ENCODE measurements at places on chromosomes 12 and 14.
A peak's percentile ranks its signal among the peaks of the same experiment; 100 is the strongest.

DNA sequence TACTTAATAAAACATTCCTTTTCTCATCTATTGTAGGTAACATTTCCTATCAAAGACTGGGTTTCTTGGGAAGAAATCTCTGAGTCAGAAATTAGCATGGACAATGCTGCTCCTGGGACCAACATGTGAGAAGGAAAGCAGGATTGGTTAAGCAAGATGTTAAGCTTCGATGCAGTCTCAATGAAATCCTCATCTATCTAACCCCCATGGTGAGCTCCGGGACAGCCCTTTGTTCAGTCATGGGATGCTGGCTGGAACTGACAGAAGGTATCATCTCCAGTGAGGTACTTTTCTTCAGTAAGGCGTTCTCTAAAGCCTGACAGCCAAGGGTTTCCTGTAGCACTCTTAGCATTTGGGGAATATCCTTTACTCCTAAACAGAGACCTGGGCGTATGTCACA, 82.8 kb upstream of the SINHCAF start:
- DNase-seq = no peak

- DNase-seq = no peak
These were observed 23.2 kb downstream of the LRRK2 start for GRCh38 chr12:40248034-40248433.

GRCh38 chr14:31505411-31505810, 17.6 kb upstream of the GPR33 start:
- DNase-seq = no peak

- no peak for DNase-seq
These were observed 1.4 kb downstream of the LBHD2 start for GRCh38 chr14:103085106-103086091.

DNA sequence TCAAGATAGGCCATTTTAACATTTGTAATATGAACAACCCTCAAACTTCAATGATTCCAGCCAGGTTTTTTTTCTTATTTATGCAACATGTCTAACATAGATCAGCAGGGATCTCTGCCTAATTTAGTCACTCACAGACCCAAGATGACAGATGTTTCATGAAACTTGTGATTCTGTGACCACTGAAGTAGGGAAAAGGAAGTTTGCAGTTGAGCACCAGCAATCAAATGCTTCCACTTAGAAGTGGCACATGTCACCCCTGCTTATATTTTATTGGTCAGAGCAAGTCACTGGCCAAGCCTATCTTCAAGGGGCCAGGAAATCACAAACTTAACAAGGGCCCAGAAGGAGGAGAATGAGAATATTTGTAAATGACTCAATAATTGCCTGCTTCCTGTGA, 150.6 kb downstream of the BCAT1 start:
- DNase-seq = no peak

- DNase-seq = no peak
These were observed 22.5 kb downstream of the SYNE2 start for GRCh38 chr14:63875311-63875710.

DNA sequence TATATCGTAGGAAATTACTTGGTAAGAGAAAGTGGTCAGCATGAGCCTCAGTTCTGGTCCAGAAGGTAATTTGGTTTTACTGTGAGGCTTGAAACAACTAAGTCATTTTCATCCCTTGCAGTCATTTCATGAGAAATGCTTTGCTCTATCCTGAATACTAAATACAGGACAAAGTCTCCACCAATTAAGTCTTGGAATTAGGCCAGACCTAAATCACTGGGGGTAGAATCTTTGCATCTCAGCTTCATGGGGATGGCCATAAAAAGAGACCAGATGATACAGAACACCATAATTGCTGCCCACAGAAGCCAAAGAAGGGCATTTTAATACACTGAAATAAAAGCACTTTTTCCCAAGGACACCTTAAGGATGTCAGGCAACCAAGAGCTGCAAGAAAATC, 277.9 kb upstream of the DCN start:
- DNase-seq = no peak

DNA sequence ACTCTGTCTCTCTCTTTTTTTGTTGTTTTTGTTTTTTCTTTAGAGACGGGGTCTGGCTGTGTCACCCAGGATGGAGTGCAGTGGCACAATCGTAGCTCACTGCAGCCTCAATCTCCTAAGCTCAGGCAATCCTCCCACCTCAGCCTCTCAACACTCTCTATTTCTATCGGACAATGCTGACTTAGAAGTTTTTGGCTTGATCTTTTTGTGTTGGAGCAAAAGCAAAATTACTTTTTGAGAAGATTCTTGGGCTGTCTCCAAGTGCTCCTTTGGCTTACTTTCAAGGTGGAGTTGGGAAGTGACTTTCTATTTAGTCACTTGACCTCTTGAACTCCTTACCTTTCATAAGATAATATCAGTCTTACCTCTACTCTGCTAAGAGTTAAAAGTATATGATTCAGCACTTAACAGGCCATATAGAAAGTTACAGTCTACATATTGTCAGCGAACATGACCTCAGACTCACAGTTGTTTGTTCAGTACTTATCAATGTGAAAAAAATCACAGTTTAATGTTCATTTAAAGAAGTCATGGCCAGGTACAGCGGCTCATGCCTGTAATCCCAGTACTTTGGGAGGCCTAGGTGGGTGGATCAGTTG, 15.4 kb upstream of the MIA2 start:
- no peak for DNase-seq

- DNase-seq = no peak
These were observed 243.6 kb downstream of the KIF21A start for GRCh38 chr12:39199351-39199750.

DNA sequence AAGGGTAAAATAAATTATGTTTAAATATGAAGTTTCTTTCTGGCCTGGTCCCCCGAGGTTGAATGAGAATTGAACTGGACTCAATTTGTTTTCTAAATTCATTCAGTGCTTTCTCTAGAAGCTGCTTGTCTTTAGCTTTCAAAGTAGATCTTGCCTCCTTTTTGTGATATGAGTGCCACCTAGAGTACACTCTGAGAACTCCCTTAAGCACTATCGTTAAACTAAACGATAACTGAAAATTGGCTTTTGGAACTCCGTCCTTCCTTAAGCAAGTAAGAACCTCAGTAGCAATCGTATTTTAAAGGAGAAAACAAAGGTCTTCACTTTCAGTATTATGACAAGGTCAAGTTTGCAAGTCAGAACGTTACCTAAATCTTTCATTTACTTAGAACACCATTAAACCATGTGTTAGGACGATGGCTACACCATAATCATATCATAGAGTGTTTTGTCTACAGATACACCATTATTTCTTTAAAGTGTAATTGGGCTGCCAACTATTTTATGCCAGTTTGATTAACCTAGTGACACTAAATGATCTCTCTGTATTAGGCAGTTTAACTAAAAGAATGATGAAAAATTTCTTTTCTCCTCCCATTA, 364.8 kb downstream of the SNAPC1 start:
- peak; percentile 47 for DNase-seq

- DNase-seq = no peak
These were observed 9.5 kb downstream of the MYRFL start for GRCh38 chr12:69834576-69834975.

GRCh38 chr12:34400411-34400881, 378.1 kb downstream of the ALG10 start:
- no peak for DNase-seq

DNA sequence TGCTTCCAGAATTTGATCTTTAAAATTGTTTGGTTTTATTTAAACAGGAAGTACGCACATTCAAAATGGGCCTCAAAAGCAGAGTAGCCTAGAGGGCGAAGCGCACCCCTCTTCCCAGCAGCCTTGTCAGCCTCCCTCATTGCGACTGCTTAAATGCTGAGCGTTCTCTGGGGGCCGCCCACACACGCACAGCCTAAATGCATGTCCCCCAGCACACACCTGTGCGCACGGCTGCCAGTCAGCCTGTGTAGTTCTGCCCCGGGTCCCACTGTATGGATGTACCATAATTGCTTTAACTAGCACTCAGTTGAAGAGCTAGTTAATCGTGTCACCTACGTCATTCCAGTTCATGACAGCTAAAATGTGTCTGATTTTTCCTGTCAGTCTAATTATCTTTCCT, 79.3 kb downstream of the TESC start:
- no peak for DNase-seq

GRCh38 chr12:113286712-113287111, 48.2 kb downstream of the SLC8B1 start:
- no peak for DNase-seq

- DNase-seq = peak; percentile 21
These were observed 18.8 kb downstream of the SOCS2 start for GRCh38 chr12:93591137-93591868.

DNA sequence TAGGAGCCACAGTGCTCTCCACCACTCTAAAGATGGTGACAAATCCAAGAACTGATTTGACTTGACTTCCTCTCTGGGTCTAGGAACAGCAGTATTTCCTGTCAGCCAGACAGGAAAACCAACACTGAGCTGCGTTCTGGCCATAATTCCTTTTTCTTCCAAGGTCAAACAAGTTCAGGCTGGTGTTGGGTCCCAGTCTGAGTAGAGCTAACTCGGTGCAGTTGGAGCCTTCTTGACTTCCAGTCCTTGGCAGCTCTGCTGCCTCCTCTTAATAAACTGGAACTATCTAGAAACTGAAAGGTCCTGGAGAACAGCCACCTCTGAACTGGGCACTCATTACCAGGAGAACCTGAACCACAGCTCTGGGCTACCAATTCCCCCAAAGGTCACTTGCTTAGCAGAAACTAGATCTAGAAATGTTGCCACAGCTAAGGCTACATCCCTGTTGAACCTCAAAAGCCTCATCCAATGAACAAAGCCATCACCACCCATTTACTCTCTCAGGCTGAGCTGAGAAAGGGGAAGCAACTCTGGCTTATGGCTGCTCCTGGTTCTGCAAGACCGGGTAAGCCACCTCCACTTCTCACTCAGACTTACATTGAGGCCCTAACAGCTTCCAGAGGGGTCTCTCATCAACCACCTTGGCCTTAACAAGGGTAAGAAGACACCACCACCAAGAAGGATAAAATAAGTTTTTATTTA, 27.7 kb downstream of the MAX start:
- DNase-seq = no peak

DNA sequence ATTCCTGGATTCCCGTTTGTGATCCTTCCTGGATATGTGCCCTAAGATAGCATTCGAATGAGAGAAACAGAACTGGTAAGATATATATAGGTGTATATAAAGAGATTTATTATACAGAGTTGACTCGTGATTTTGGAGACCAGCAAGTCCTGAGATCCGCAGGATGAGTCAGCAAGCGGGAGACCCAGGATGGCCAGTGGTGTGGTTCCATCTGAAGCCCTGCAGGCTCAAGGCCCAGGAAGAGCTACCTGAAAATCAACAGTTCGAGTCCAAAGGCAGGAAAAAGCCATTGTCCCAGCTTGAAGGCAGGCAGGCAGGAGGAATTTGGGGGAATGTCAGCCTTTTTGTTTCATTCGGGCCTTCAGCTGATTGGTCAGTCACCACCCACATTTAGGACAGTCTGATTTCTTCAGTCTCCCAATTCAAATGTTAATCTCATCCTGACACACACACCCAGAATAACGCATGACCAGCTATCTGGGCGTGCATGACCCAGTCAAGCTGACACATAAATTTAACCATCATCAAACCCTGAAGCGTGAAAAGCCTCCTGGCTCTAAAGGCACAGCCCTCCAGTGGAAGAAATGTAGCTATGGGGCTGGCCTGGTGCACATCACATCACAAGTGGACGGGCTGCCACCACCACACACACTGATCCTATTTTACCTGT, 44.3 kb downstream of the TUNAR start:
- no peak for DNase-seq

GRCh38 chr12:109269428-109269827, 39.7 kb downstream of the FOXN4 start:
- DNase-seq = no peak

- DNase-seq = no peak
These were observed 405.8 kb downstream of the MED13L start for GRCh38 chr12:115871714-115872113.

GRCh38 chr12:116064493-116064892, 213.0 kb downstream of the MED13L start:
- DNase-seq = no peak

GRCh38 chr12:111699-112493, 45.3 kb downstream of the IQSEC3 start:
- DNase-seq = no peak

DNA sequence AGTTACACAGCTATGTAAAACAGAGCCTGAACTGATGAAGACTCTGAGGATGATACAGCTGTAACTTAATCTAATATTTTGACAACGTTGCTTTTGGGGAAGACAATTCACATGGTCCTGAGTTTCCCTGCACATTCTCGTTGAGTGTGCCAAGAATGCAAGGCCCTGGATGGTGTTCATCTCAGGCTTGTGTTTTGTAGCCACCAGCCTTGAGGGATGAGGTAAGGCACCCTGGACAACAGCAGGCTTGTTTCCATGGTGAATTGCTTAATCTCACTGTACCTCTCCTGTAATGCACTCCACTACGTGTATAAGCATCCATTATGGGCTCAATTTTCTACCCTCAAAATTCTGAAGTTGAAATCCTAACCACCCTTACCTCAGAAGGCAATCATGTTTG, 2.1 kb downstream of the CATSPERB start:
- no peak for DNase-seq

DNA sequence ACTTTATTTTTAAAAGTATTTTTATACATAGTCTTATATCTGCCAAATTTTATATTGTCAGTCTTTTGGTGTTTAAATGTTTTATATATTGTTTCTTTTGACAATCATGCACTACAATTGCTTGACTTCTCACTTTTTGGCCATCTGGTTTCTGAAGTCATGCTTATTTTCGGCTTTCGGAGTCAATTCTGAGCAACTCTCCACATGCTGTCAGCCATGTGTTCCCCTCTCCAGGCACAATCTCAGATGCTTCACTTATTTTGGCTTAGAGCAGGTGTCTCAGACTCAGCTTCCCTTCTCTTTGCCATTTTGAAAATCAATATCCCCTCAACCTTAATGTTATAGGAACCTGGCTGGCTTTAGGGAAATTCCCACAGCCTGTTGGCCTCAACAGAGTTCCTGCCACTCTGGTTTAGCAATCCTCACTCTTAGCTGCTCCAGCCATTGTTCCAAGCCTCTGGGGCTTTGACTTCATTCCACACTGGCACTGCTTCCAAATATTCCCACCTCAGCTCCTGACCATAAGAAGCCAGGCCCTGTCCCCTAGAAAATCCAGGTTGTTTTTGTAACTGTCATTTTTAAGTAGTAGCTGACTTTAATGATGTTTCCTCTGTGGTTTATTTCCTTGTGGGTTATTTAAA, 125.5 kb upstream of the FAR2 start:
- DNase-seq = no peak

- no peak for DNase-seq
These were observed 336.3 kb downstream of the NOVA1 start for GRCh38 chr14:26261368-26262122.

GRCh38 chr12:113880326-113880725, 85.8 kb downstream of the RBM19 start:
- no peak for DNase-seq

DNA sequence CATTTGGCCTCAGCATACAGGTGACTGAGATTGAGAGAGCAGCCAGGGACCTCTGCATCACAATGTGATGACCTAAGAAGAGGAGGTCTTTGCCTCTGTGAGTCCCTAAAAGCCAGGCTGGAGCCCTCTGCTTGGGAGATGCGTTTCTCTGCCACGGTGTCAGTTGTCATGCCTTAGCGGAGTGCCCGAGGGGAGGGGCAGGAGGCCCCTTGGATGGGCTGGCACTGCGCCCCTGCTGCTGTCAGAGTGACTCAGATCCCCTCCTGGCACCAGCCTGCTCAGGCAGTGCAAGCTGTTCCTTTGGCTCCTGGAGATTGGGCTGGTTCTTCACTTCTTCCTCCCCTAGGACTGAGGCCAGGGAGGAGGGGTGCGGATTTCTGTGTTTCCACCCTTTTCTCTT, 64.9 kb upstream of the KCNA5 start:
- no peak for DNase-seq

- DNase-seq = peak; percentile 36
These were observed 27.6 kb downstream of the BICD1 start for GRCh38 chr12:32134101-32134888.

All from CD4-positive, alpha-beta T cell treated with Interleukin-15 for 4 hours (primary cell).